Left cardiac atrium (tissue), 4 donors: ENCODE measurements at places on chromosomes 13 and 19. TPM values are rescaled to one million over a fixed set of nuclear protein-coding genes. Genes with fewer than 3 reads are reported as not detected.

ZNF549 gene
- 4.4 TPM for total RNA-seq

DNA sequence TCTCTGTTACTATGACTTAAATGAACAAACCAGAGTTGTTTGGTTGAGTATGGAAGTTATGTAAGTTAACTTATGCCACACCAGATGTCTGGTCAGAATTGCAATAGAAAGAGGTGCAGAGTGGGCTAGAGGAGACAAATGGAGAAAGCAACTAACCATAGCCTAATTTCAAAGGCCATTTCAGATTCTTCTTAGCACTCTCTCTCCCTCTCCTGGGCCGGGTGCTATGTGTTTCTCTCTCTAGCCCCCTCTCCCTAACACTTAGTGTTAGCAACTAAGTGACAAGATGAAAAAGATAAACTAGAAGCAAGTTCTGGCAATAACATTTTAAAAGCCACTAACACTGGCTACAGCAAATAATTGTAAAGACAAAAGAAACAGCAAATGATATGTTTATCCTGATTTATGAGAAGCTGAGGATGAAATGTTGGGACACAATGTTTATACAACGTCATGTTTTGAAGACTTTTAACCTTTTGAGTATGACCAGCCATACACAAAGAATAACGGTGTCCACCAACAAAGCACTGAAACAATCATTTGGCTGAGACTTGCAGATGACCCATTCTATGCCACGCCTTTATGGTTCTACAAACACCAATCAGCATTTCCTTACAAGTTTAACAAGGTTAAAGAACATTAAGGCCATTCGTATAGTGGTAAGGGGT, 18.6 kb downstream of the SERPINE3 start:
- no peak for DNase-seq

SPTBN4 gene
- 3.4 TPM for total RNA-seq

CYP4F2 gene
- not detected for total RNA-seq

DNA sequence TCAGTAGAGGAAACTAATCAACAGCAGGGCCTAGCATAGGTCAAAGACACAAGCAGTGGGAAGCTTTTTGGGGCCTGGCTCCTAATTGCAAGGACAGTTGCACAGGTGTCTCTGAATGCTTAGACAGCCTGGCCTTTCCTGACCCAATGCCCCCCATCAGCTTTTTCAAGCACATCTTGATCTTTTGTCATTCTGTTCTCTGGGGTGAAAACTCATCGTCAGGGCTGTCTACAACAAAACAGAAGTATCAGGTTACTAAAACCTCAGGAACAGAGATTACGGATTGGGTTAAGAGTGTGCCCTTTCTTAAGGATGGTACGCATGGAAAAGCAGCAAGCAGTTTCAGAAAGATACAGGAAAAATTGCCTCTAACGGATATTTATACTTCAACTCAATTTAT, 8.3 kb upstream of the ZNF254 start:
- DNase-seq = no peak

- no peak for DNase-seq
Observed at GRCh38 chr13:27131906-27132305, 39.7 kb downstream of the USP12 start.

GRCh38 chr19:8251025-8251472, 41.9 kb downstream of the CERS4 start:
- DNase-seq = peak; percentile 83

DNA sequence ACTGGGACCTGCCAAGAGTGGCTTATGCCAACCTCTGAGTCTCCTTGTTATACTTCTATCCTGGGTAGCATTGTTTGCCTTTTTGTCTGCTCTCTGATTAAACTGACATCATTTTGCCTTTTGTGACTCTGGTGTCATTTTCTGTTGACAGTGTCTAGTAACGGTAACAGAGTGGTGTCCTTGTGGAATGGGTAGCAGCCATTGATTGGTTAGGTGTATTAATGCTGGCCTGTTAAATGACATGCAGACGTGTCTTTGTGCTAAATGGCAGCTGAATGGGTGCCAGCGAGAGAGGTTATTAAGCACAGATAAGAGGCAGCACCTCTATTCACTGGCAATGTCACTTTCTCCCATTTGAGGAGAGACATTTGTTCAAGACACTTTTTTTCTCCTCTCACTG, 1289.4 kb downstream of the PCDH9 start:
- peak; percentile 53 for DNase-seq

SIGLEC9 gene
- 5.1 TPM for total RNA-seq
